ENCODE measurements at places on chromosomes 12 and 14. TPM values are rescaled to one million over a fixed set of nuclear protein-coding genes. Genes with fewer than 3 reads are reported as not detected.

Gene BCL2L2
- 11.4 TPM for polyA plus RNA-seq

Gene SLC4A8
- polyA plus RNA-seq: 41.2 TPM

Gene NEUROD4
- polyA plus RNA-seq: not detected

Gene DAD1
- polyA plus RNA-seq: 1,040 TPM

Gene RNASE2
- polyA plus RNA-seq: not detected

Gene OTOGL
- 0.07 TPM for polyA plus RNA-seq

Gene NKX2-1
- not detected for polyA plus RNA-seq

Gene SERPINA4
- not detected for polyA plus RNA-seq

Gene FSCB
- polyA plus RNA-seq: not detected

Gene PTPRR
- 977 TPM for polyA plus RNA-seq

Gene NTF3
- not detected for polyA plus RNA-seq

Gene DHRS2
- not detected for polyA plus RNA-seq

Gene CSRP2
- not detected for polyA plus RNA-seq

Gene PROX2
- polyA plus RNA-seq: 0.18 TPM

Gene MDGA2
- polyA plus RNA-seq: 39.2 TPM

Gene CFAP73
- not detected for polyA plus RNA-seq

Gene RIN3
- not detected for polyA plus RNA-seq

Gene FGF6
- polyA plus RNA-seq: not detected
